ENCODE measurements at places on chromosomes 6 and 20. TPM values are rescaled to one million over a fixed set of nuclear protein-coding genes. Genes with fewer than 3 reads are reported as not detected.

TNXB gene
- 20.1 TPM for total RNA-seq

SMIM13 gene
- 8.0 TPM for total RNA-seq

DNA sequence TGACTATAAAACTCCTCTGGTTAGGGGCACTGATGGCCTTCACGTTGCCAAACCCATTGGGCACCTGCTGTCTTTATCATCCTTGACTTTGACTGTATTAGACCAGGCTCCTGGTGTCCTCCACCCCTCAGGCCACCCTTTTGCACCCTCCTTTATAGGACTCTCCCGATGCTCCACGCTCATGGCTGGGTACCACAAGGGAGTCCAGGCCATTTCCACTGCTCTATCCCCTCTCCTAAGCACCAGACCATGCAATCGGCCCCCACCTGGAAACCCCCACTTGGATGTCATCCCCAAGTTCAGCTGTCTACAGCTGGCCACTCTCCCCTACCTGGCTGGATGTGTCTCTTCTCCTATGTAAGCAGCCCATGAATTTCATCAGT is 115.2 kb downstream of the TOX2 start:
- DNase-seq = no peak

DNA sequence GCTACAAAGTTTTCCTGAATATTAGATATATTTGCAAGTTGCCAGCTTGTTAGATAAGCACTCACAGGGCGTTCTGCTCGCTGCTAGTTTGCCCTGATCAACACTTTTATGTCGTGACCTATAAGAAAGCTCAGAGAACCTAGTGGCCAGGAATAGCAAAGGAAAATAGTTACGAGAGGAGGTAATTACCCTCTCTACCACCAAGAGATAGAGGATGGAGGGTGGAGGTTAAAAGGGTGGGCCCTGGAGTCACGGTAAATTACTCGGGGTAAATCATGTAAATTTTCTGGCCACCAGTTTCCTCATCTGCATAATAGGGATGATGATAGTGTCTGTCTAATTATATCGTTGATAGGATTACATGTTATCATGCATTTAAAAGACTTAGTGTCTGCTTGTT is 87.2 kb downstream of the JPH2 start:
- DNase-seq = no peak

DNA sequence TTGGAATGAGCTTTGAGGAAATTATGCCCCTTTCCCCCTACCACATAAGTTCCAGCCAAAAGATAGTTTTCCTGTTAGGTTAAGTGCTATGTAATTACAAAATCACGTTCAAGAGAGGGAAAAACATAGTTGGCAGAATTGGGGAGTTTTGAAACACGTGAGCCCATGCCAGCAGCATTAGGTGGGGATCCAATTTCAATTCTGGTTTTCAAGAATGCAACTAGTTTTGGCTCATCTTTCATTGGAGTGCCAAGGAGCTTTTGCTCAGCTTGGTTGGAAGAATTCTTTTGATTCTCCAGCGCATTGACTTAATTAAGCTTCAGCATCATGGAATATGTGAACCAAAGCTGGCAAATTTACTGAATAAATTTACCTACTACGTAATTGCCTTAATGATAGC is 95.9 kb downstream of the SAMD5 start:
- no peak for DNase-seq

DNA sequence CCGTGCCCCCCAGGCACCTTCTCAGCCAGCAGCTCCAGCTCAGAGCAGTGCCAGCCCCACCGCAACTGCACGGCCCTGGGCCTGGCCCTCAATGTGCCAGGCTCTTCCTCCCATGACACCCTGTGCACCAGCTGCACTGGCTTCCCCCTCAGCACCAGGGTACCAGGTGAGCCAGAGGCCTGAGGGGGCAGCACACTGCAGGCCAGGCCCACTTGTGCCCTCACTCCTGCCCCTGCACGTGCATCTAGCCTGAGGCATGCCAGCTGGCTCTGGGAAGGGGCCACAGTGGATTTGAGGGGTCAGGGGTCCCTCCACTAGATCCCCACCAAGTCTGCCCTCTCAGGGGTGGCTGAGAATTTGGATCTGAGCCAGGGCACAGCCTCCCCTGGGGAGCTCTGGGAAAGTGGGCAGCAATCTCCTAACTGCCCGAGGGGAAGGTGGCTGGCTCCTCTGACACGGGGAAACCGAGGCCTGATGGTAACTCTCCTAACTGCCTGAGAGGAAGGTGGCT is 960 bp downstream of the TNFRSF6B start:
- no peak for DNase-seq

All from colonic mucosa (tissue), 4 donors.